ENCODE measurements at places on chromosomes 3 and 15. TPM values are rescaled to one million over a fixed set of nuclear protein-coding genes. Genes with fewer than 3 reads are reported as not detected.

GRCh38 chr3:89358281-89358680 lies 250.9 kb downstream of the EPHA3 start:
- H3K4me3 ChIP-seq = no peak overlapping the region
- H3K36me3 ChIP-seq = no peaks in the 10 kb centered on the region
- no peak overlapping the region for H3K27ac ChIP-seq
- no peak for DNase-seq

MYL3 gene
- total RNA-seq = not detected

GABRB3 gene
- not detected for total RNA-seq

- no peaks in the 10 kb centered on the region for H3K27me3 ChIP-seq
- H3K4me3 ChIP-seq = no peak overlapping the region
- no peaks in the 10 kb centered on the region for H3K36me3 ChIP-seq
- DNase-seq = no peak
Observed at GRCh38 chr15:100055821-100056220, 286.0 kb downstream of the ADAMTS17 start.

GRCh38 chr15:56175788-56176187 lies 67.9 kb downstream of the RFX7 start:
- peaks cover 2% of the 10 kb centered on the region for H3K4me1 ChIP-seq
- H3K4me3 ChIP-seq = no peak overlapping the region
- H3K36me3 ChIP-seq = peaks cover 61% of the 10 kb centered on the region
- H3K27ac ChIP-seq = no peak overlapping the region

ANKUB1 gene
- total RNA-seq = not detected

- H3K27me3 ChIP-seq = no peaks in the 10 kb centered on the region
- DNase-seq = no peak
- no peaks in the 10 kb centered on the region for H3K36me3 ChIP-seq
- H3K4me3 ChIP-seq = no peak overlapping the region
- no peak overlapping the region for H3K27ac ChIP-seq
Observed at GRCh38 chr3:73600293-73600938, 24.3 kb downstream of the PDZRN3 start.

- no peak overlapping the region for H3K4me3 ChIP-seq
- no peaks in the 10 kb centered on the region for H3K36me3 ChIP-seq
- DNase-seq = peak; percentile 45
- no peaks in the 10 kb centered on the region for H3K27me3 ChIP-seq
Observed at GRCh38 chr15:60134609-60135008, 130.5 kb downstream of the FOXB1 start.

- H3K4me3 ChIP-seq = peak overlapping the region; percentile 85
- no peaks in the 10 kb centered on the region for H3K27me3 ChIP-seq
- peaks cover 12% of the 10 kb centered on the region for H3K36me3 ChIP-seq
- 0 out of 2 replicates have a peak overlapping the region, but pooled peaks have one; percentile 31 for H3K27ac ChIP-seq
- DNase-seq = peak; percentile 80
Observed at GRCh38 chr3:156674911-156675829, 780 bp downstream of the TIPARP start.

SCG5 gene
- total RNA-seq = 1.8 TPM

SLC9C1 gene
- total RNA-seq = not detected

- no peak overlapping the region for H3K4me3 ChIP-seq
- H3K4me1 ChIP-seq = peaks cover 10% of the 10 kb centered on the region
- H3K27ac ChIP-seq = no peak overlapping the region
- no peak for DNase-seq
- H3K27me3 ChIP-seq = no peaks in the 10 kb centered on the region
Observed at GRCh38 chr15:38631119-38632075, 66.8 kb upstream of the RASGRP1 start.

DNA sequence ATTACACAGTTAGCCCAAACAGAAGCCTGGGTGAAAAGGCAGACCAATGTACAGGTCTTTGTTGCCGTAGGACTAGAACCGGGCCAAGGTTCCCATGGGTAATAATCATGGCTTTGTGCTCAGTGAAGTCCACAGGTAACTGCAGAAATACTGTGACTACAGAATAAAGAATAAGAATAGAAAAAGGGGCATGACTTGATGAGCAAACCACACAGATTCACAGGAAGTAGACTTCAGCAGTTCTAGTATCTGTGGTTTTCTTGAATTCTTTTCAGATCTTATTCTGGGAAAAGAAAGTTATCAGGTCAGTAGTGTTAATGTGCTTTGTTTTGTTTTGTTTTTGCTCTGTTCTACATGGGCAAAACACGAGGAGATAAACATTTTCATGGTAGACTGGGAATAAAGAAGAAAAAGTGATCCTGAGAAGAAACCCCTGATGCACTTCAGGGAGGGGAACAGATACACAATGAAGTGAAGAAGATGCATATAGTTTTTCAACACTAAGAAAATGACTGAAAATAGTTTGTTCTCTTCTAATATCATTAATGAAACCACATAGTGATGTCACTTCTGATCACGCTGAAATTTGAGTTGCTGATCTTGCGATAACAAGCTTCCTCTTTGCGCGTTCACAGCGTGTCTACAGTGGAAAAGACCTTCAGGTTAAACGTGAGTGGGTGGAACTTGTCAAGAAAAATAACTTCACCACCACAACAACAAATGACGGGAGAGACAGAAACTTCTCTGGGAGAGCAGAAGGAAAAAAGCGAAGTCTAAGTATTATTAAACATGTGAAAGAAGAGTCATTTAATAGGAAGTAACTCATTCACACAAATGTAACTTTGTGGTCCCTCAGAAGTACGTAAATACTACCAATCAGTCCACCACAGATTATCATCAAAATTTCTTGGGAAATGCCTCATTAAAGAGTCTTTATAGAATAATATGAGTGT lies 315.8 kb upstream of the SATB1 start:
- DNase-seq = no peak
- no peaks in the 10 kb centered on the region for H3K36me3 ChIP-seq
- no peaks in the 10 kb centered on the region for H3K4me1 ChIP-seq
- H3K27me3 ChIP-seq = peaks cover 2% of the 10 kb centered on the region
- H3K27ac ChIP-seq = no peak overlapping the region

DNA sequence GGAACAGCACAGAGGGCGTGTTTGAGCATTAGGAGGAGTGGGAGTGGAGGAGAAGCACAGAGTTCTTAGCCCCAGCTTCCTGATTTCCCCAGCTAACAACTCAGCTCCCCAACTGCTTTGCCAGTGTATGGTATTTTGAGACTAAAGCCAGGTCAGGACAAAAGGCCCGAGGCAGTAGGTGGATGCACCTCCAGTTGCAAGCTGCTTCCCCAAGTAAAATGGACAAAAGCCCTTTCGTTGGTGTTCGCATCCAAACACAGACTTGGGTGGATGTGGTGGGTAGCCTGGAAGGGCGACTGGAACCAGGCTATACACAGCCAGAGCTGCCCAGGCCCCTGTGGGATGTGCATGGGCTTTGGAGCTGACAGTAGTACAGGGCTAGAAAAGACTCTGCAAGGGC lies 12.3 kb upstream of the EHD4 start:
- no peaks in the 10 kb centered on the region for H3K4me1 ChIP-seq
- no peak overlapping the region for H3K4me3 ChIP-seq
- no peaks in the 10 kb centered on the region for H3K27me3 ChIP-seq
- DNase-seq = no peak
- no peak overlapping the region for H3K27ac ChIP-seq

DNA sequence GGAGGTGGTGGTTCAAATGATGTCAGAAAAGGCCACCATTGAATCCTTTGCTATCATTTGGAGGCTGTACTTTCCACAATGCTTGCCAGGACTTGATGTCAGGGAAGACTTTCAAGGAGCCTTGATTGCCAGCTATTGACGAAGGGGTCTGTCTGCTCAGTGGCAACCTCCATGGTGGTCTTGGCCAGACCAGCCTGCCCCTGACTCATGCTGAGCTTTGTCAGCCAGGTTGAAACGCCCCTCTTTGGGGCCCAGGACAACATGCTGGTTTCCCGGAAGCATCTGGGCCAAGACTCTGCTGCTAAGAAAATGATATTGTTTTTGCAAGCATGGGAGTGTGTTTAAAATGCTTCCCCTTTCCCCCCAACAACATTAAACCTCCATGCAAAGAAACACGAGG lies 26.7 kb downstream of the CGNL1 start:
- no peaks in the 10 kb centered on the region for H3K27me3 ChIP-seq
- H3K27ac ChIP-seq = no peak overlapping the region
- H3K4me1 ChIP-seq = peaks cover 7% of the 10 kb centered on the region
- DNase-seq = no peak
- H3K36me3 ChIP-seq = no peaks in the 10 kb centered on the region

DNA sequence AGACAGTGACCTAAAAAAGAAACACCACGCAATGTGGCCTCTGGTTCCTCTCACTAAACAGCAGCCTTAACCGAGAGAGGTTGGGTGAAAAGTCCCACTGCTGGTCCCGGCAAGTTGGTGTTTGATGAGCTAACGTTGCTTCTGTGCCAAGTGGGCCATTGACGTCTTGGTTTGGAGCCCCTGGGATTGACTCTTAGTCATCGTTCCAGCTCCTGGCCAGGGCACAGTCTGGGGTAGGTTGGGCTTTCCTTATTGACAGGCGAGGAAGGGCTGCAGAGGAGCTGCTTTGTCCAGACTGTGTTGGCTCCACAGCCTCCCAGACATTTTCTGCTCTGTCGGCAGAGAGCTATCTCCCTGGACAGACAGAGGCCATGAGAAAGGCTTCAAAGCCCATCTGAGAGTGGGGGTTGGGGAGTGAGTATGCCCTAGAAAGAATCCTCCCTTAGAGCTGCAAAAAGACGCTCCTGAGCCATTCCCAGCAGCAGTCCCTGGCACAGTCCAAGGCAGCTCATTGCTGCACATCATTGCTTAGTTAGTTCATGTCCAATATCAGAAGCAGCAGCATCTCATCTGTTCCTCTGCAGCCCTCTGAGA lies 28.6 kb upstream of the C3orf80 start:
- H3K36me3 ChIP-seq = no peaks in the 10 kb centered on the region
- no peak overlapping the region for H3K27ac ChIP-seq
- H3K4me1 ChIP-seq = peaks cover 8% of the 10 kb centered on the region
- H3K4me3 ChIP-seq = no peak overlapping the region
- H3K27me3 ChIP-seq = no peaks in the 10 kb centered on the region

GRCh38 chr15:49428409-49429095 lies 5.5 kb downstream of the FGF7 start:
- H3K4me1 ChIP-seq = no peaks in the 10 kb centered on the region
- no peak overlapping the region for H3K4me3 ChIP-seq
- no peak overlapping the region for H3K27ac ChIP-seq
- H3K36me3 ChIP-seq = no peaks in the 10 kb centered on the region
- no peaks in the 10 kb centered on the region for H3K27me3 ChIP-seq

GRCh38 chr3:43249405-43249804 lies 36.9 kb upstream of the SNRK start:
- H3K4me3 ChIP-seq = no peak overlapping the region
- H3K4me1 ChIP-seq = peaks cover 12% of the 10 kb centered on the region
- DNase-seq = no peak
- no peaks in the 10 kb centered on the region for H3K27me3 ChIP-seq
- H3K27ac ChIP-seq = no peak overlapping the region
- no peaks in the 10 kb centered on the region for H3K36me3 ChIP-seq

SEMA3B gene
- 0.15 TPM for total RNA-seq

LRRK1 gene
- 87.3 TPM for total RNA-seq

- no peaks in the 10 kb centered on the region for H3K27me3 ChIP-seq
- no peaks in the 10 kb centered on the region for H3K4me1 ChIP-seq
- H3K36me3 ChIP-seq = no peaks in the 10 kb centered on the region
- H3K4me3 ChIP-seq = no peak overlapping the region
Observed at GRCh38 chr3:132907293-132907692, 130.9 kb upstream of the TMEM108 start.

DNA sequence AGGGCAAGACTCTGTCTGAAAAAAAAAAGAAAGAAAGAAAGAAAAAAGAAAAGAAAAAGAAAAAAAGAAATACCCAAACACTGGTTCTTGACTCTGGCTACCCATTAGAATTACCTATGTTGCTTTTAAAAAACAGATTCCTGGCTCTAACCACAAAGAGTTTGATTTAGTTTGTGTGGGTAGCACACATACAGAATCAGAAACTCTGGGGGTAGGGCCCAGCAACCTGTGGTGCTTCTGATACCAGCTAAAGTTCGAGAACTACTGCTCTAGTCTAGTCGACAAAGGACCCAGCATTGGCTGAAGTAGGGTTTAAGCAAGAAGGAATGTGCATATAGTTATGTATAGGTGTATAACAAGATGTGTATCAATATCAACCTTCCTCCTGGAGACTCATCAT lies 392.7 kb downstream of the EFHB start:
- DNase-seq = no peak
- peaks cover 18% of the 10 kb centered on the region for H3K4me1 ChIP-seq
- no peaks in the 10 kb centered on the region for H3K27me3 ChIP-seq
- H3K4me3 ChIP-seq = no peak overlapping the region
- H3K27ac ChIP-seq = no peak overlapping the region
- H3K36me3 ChIP-seq = no peaks in the 10 kb centered on the region

- no peak for DNase-seq
- H3K36me3 ChIP-seq = no peaks in the 10 kb centered on the region
- H3K4me3 ChIP-seq = no peak overlapping the region
- no peak overlapping the region for H3K27ac ChIP-seq
Observed at GRCh38 chr3:153233986-153234385, 72.0 kb downstream of the RAP2B start.

CHAC1 gene
- 45.5 TPM for total RNA-seq

- DNase-seq = no peak
- no peak overlapping the region for H3K27ac ChIP-seq
- H3K27me3 ChIP-seq = peaks cover 2% of the 10 kb centered on the region
- peaks cover 19% of the 10 kb centered on the region for H3K4me1 ChIP-seq
- no peak overlapping the region for H3K4me3 ChIP-seq
Observed at GRCh38 chr3:177201700-177202397, 4.6 kb upstream of the TBL1XR1 start.

DNA sequence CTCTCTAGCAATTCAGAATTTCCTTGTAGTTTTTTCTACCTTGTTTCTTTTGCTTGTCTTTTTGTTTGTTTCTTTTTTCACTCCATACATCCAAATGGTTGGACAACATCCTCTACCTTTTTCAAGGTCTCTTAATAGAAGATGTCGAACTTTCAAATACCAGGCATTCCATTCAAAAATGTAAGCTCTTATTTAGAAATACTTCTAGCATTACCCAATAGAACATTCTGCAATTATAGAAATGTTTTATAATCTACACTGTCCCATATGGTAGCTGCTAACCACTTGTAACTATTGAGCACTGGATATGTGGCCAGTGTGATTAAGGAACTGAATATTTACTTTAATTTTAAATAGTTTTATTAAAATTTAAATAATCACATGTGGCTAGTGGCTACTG lies 196.2 kb upstream of the MRPL3 start:
- H3K27ac ChIP-seq = no peak overlapping the region
- no peaks in the 10 kb centered on the region for H3K27me3 ChIP-seq
- DNase-seq = no peak
- no peaks in the 10 kb centered on the region for H3K36me3 ChIP-seq
- no peak overlapping the region for H3K4me3 ChIP-seq
- H3K4me1 ChIP-seq = no peaks in the 10 kb centered on the region

DNA sequence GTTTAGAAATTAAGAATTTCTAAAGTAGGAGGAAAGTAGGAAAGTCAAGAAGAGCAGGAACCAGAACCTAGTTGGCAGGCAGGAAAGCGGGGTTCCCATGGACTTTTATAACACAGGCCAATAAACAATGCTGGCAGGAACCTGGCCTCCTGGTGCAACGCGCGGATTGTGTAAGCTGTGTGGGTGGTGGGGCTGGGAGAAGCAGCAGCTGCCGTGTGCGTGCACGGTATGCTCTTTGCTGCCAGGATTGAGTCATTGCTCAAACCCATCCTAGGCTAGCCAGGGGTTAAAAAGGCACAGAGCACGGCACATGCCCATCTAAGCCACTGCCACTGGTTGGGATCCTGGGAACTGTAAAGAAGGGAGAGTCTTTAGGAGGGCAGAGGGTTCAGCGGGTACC lies 209.9 kb upstream of the RGMA start:
- no peak for DNase-seq
- H3K4me1 ChIP-seq = no peaks in the 10 kb centered on the region
- no peaks in the 10 kb centered on the region for H3K36me3 ChIP-seq
- no peak overlapping the region for H3K27ac ChIP-seq

GRCh38 chr3:121698901-121699300 lies 38.2 kb upstream of the HCLS1 start:
- H3K27ac ChIP-seq = no peak overlapping the region
- no peaks in the 10 kb centered on the region for H3K27me3 ChIP-seq
- peaks cover 20% of the 10 kb centered on the region for H3K4me1 ChIP-seq
- no peak overlapping the region for H3K4me3 ChIP-seq
- no peak for DNase-seq

All from Karpas-422 (cell line).